ENCODE measurements at places on chromosomes 3 and 15.

GRCh38 chr3:54358969-54359694, 236.8 kb downstream of the CACNA2D3 start:
- no peak for DNase-seq

DNA sequence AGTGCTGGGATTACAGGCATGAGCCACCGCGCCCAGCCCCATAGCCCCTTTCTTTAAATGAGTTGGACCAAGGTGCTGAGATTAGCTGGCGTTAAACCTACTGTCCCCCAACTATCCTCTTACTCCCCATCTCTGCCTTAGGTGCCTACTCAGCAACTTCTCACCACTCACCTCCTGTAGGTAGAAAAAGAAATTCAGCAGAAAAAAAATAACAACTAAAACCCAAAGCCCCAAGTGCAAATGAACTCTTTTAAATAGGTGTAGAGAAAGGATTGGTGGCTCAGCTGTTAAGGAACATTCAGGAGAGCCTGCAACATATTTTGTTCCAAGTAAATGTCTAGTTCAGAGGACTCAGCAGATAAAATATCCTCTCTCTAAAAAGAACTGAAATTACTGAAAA, 19.5 kb downstream of the SAMD7 start:
- no peak for DNase-seq

- no peak for DNase-seq
Observed at GRCh38 chr15:83653639-83654378, at the start of gene ADAMTSL3. Gene ADAMTSL3 (plus strand): TSS chr15:83654123. CDS start chr15:83655762, 1,639 bp downstream.

DNA sequence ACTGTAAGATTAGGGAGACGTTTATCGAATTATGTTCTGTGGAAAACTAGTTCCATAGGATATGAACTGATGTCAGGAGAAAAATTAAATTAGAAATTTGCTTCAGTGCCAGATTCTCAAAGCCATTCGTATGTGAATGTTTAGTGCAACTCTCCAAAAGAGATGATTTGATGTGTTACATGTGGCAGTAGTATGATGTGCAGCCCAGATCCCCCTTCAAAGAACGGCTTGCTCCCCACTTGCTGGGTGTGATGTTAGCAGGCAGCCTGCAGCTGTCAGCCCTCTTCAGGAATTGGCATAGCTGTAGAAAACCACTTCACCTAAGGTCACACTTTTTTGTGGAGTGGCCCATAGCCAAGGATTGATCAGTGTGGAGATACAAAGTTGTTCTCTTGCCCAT, 127.0 kb upstream of the CCDC54 start:
- DNase-seq: no peak

- no peak for DNase-seq
Observed at GRCh38 chr3:11379238-11379823, 107.1 kb downstream of the ATG7 start.

- peak; percentile 94 for DNase-seq
Observed at GRCh38 chr15:66803182-66803729, 101.2 kb downstream of the SMAD6 start.

- no peak for DNase-seq
Observed at GRCh38 chr15:82132742-82133141, 86.9 kb upstream of the MEX3B start.

GRCh38 chr3:14522129-14522691, 17.9 kb downstream of the GRIP2 start:
- no peak for DNase-seq

DNA sequence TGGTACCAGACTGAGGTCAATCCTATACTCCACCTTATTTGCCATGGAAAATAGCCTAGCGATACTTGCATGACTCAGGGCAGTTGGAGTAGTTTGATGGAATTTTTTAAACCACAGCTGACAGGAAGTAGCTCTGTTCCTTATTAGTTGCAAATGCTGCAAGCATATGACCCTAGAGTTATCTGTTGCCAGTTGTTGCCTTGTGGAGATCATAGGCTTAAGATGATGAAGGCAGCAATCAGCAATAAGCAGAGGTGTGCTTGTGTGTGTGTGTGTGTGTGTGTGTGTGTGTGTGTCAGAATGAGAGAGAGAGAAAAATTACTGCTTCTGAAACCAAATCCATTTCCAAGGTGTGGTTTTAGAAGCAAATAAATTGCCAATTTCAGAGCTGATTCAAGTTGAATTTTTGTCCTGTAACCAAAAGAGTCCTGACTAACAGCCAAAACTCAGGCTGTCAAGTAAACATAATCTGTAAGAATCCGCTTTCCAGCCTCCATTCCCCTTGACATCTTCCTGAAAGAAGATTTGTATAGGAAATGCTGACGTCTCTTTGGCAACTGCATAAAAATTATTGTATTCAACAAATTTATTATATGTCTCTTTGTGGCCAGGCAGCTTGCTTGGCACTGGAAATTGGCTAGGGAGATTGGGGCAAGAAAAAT, 141.2 kb downstream of the SERPINI1 start:
- no peak for DNase-seq

GRCh38 chr3:182117131-182117530, 405.4 kb downstream of the SOX2 start:
- DNase-seq: no peak

DNA sequence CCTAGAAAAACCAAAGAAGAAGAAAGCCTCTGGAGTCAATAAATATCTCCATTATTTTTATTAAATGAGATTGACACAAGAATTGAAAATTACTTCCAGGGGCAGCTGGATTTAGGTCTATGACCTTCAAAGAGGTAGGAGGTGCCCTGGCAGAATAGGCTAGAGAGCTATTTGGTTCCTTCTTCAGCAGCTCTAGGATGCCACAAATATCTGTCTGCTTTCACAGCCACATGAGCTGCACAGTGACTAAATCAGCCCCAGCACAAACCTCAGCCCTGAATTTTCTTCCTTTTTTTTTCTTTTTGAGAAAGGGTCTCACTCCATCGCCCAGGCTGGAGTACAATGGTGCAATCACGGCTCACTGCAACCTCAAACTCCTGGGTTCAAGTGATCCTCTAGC, 223.5 kb downstream of the ABHD5 start:
- DNase-seq: no peak

GRCh38 chr3:57127891-57128518, 37.1 kb downstream of the IL17RD start:
- no peak for DNase-seq

- no peak for DNase-seq
Observed at GRCh38 chr15:50513001-50513400, 33.5 kb downstream of the USP50 start.

DNA sequence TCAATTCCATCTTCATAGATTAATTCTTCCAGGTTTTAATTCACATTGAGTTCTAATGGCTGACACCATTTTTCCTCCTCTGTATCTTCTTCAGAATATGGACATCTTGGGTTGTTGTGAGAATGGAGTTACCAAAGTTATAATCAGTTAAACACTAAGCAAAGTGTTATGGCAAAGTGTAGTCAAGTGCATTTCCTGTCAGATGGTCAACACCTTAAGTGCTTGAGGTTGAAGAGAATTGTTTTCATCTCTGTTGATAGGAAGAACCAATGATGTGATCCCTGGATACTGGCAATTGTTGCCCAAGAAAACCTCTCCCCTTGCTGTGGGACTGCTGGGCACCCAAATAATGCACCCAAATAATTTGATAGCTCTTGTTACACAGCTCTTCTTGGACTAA, 102.6 kb upstream of the SATB1 start:
- no peak for DNase-seq

GRCh38 chr15:38128341-38128781, 124.3 kb upstream of the SPRED1 start:
- no peak for DNase-seq

DNA sequence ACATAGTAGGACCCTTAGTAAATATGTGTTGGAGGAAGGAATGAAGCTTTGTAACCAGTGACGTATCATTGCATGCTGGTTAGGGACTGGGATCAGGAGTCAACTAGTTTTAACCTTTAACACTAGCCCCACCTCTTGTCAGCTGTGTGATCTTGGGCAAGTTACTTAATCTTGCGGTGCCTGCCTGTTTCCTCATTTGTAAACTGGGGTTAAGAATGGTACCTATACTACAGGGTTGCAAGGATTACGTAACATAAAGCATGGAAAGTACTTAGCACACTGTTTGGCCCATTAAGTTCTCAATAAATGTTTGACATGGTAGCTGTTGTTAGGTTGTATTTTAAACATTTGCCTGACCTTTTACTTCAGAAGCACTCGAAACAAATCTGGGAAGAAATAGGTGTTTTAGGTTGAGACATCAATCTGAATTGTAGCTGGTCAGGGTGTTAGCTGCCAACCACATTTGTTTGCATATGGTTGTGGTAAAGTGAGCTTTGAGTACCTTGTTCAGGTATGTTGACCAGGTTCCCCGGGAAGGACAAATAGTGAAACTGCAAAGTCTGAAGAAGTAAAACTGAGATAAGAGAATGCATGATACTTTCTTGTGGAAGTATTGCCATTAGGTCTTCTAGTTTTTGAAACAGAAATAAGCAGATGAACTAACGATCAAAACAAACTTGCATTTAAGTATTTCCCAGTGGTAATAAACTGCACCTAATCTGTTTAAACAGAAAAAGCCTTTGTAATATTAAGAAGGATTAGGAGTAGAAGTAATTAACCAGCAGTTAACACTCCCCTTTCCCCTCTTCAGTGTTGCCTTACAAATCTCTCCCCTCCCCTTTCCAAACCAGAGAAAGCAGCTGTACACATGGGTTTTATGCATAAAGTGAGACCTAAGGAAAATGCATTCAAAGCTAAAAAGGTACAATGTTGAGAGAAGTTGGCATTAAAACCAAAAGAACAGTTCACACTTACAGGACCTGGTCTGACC, 25.8 kb upstream of the SCAANT1 start:
- DNase-seq: no peak

DNA sequence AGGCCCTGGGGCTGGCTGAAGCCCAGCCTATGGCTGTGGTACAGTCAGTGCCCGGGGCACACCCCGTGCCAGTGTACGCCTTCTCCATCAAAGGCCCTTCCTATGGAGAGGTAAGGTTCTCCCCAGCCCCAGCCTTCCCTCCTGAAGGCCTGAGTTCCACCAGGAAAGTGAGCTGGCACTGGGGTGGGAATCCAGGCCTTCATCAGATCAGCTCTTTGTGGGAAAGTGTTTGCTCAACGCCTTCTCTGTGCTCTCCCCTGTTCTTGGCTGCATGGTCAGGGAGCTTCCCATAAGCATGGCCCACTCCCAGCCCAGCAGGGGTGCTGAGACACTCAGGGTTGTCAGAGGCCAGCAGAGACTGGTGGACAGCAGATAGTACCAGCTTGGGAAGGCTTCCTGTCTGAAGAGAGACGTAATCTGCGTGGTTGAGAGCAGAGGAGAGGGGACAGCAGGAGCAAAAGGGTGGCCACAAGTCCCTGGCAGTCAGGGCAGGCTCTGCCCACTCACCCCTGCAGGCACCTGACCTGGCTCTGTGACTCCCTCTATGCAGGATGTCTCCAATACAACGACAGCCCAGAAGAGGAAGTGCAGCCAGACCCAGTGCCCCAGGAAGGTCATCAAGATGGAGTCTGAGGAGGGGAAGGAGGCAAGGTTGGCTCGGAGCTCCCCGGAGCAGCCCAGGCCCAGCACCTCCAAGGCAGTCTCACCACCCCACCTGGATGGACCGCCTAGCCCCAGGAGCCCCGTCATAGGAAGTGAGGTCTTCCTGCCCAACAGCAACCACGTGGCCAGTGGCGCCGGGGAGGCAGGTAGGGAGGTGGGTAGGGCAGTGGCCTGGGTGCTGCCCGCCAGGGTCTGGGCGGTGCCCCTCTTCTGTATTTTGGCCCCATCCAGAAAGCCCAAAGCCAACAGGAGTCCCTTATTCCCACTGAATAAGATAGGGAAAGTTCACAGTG, 38.4 kb downstream of the PML start:
- DNase-seq: no peak

DNA sequence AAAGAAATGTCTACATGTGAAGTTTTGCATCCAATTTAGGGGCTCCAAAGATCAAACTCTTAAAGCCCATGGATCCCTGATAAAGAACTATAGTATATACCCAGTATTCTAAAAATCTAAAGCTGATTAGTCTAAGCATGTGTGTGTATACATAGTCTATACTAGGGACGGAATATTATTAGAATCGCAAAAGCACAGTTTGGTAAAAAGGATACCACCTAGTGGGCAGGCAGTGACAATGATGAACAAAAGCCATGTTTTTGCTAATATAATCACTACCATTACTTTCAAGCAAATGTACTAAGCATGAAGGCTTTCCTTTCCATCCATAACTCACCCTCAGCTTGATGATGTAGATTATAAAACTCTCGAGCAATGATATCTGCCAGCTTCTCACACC, 16.5 kb downstream of the POLQ start:
- DNase-seq: peak; percentile 19

DNA sequence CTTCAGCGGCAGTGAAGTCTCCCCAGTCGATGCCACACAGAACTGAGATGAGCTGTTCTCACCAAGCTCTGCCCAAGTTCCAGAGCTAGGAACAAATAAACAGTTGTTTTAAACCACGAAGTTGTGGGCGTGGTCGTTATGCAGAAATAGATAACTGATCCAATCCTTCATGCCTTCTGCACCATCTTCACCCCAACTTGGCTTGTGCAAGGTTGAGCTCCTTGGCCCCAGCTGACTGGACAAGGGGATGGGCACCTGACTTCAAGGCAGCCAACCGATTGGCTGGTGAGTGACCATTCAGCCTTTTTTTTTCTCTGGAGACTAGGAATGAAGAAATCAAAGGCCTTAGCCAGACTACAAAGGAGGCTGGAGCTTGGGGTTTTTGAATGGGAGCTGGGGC, 23.9 kb downstream of the LINGO1 start:
- peak; percentile 43 for DNase-seq

GRCh38 chr3:45616158-45616557, 21.6 kb downstream of the LIMD1 start:
- DNase-seq: no peak

DNA sequence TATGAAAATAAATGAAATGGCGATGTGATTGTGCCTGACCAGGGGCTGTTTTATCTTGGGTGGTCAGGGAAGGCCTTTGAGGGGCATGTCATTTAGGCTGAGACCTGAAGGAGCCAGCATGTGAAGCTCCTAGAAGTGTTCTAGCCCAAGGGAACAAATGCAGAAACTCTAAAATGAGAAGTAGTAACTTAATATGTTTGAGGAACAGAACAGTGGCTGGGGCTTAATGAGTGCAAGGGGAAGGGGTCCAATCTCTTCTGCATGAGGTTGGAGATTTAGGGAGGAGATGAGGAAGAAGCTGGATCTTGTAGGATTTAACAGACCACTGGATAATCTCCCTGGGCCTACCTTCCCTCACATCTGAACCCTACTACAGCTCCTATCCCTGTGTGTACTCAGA, 110.5 kb downstream of the AKAP13 start:
- no peak for DNase-seq

All from K562 (cell line).